GM04503 (cell line): ENCODE measurements at places on chromosomes 16 and 17.

GRCh38 chr17:75530837-75531720, 5.6 kb downstream of the LLGL2 start:
- DNase-seq, result no peak

- peak; percentile 81 for DNase-seq
Observed at GRCh38 chr16:86585821-86586611, 7.7 kb downstream of the FOXL1 start.

GRCh38 chr16:50831751-50832150, 89.9 kb downstream of the CYLD start:
- DNase-seq, result no peak

DNA sequence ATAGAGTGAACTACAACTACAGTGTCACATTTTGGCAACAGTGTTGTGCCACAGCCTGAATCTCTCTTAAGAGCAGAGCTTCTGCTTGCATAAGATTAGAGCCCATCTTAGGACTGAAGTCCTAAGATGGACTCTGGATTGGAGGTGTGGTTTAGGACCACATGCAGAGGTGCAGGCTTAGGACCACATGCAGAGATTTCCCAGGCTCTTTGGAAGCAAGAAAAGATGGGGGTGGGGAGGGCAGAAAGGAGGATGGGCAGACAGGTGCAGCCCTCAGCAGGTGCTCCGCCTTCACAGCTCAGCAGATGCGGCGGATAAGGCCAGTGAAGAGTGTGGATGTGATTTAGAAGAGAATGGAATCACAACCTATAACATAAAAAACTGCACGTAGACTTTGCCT, 128.7 kb downstream of the TANGO6 start:
- DNase-seq, result no peak

DNA sequence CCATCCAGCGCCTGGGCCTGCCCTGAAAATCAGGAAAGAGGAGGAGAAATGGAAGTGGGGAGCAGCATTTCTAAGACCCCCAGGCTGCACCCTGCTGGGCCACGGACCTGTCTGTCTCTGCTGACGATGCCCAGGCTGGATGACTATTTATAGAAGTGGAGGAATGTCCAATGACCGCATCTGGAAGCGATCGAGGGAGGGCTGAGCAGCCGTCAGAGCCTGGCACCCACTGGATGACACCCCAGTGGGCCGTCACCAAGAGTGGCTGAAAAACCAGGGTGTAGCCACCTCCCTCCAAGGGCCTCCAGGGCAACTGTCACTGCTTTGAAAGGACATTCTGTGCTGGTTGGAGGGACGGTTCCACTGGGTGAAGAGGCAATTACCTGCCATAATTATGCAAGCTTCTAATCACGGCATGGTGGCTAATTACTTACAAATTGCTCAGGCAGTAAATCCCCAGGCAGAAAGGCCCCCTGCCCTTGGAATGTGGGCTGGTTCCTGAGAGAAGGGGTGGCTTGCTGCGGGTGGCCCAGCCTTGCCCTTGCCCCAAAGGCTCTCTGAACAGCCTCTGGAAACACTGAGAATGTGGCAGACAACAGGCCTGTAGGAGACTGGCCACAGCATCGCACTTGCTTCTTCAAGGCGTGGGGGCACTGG, 332.1 kb downstream of the C16orf95 start:
- no peak for DNase-seq

- DNase-seq, result no peak
Observed at GRCh38 chr17:64938290-64938689, 19.0 kb upstream of the LRRC37A3 start.

DNA sequence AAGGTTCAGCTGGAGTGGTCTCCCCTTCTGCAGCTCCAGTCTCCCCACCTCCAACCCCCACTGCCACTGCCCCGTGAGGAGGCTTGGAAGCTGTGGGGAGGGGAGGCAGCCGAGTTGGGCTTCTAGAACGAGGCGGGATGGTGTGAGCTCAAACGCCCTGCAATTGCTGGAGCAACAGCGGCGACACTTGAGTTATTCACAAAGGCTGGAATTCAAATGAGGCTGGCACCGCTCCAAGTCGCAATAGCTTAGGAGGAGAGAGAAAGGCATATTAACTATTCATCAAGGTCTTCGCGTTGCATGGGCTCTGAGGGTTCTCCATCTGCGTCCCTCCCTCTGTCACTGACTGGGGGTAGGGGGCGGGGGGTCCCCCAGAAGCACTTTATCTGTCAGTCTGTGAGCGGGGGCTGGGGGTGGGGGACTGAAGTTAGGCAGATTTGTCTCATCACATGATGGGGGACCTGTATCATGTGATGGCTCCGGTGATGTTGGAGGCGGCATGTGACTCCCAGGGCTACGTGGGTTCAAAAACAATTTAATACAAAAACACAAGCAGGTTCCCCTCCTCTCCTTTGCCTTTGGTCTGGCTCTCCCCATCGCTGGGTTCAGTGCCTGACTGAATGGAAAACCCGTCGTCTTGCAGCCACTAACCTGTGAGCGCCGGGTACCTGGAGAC, 70.5 kb downstream of the RBBP6 start:
- peak; percentile 8 for DNase-seq

DNA sequence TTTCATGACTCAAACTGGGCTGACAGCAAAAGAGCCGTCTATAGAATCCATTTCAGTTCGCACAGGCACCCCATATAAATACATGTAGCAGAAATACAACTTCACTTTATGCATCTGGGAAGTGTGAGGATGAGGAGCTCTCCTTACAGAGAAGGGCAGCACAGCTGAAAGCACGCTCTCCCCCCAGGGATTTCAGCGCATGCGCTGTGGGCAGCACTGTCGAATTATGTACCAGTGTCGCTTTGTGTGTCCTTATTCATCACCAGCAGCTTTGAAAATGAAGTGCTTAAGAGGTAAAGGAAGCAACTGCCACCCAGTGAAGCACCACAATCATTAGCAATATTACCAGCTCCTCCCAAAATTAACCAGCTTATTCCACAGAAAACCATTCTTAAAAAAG, 39.9 kb downstream of the CEP95 start:
- no peak for DNase-seq

DNA sequence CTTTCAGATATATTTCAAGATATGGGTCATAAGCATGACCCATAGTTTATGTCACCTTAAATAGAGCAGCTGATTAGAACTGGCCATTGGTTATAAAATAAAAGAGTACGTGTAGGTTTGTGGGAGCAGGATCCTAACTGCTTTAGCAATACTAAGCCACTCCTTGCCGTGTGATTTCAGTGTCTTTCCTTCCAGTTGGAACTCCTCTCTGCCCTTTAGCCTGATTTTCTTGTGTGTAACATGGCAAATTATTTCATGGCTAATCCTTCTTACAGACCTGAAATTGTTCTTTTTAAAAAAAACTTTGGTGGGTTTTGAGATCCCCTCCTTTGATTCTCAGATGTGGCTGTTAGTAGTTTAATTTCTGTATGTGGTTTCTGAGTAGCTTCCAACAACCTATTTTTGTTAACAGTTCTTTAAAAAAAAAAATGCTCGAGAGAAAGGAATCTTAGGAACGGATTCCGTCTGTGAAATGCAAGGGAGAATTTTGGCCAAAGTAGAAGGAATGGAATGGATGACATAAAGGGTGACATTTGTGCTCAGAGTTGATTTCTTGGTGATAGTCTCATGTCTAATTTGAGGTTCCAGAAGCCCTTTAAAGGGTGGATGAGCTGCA, 39.9 kb downstream of the DHRS7B start:
- peak; percentile 85 for DNase-seq

GRCh38 chr17:66976781-66977201, 12.3 kb downstream of the CACNG4 start:
- no peak for DNase-seq

- no peak for DNase-seq
Observed at GRCh38 chr16:66656547-66656946, 40.0 kb downstream of the CMTM4 start.

GRCh38 chr16:29860218-29860617, 2.8 kb downstream of the CDIPT start:
- DNase-seq, result no peak

DNA sequence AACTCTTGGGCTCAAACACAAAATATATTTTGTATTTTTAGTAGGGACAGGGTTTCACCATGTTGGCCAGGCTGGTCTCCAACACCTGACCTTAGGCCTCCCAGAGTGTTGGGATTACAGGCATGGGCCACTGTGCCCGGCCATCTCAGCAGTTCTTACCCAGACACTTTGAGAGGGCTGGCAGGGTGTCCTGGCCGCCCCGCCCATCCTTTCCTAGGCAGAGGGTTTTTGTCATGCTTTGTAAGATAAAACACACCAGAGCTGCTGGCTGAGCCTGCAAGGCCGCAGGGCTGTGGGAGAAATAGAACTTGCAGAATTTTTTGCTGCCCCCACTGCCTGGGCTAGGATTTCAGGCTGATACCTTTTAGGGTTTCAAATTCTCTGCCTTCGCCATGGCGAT, 8.7 kb downstream of the PPL start:
- no peak for DNase-seq

DNA sequence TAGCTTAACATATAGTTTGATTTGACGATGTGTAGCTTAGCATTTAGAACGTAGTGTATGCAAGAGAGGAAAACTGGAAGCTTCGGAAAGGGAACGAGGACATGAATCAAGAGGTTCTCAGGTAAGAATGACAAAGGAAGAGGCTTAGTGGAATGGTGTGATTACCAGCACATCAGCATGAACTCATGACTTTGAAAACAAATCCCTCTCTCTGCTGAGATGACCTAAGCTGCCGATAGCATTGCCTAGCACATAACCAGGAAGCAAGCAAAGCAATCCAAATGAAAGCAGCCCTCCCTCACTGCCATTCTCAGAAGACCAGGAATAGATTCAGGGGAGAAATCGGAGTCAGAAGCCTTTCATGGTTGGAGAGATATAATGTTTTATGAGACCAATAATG, 51.3 kb upstream of the CCL1 start:
- DNase-seq, result no peak

- no peak for DNase-seq
Observed at GRCh38 chr16:84321932-84322331, 27.3 kb downstream of the WFDC1 start.
